Putamen (tissue), 1 donor: ENCODE measurements at places on chromosomes 12 and 14.
A peak's percentile ranks its signal among the peaks of the same experiment; 100 is the strongest.

GRCh38 chr12:64669270-64669842, 59.1 kb downstream of the RASSF3 start:
- no peak for DNase-seq

- DNase-seq = no peak
Measured at GRCh38 chr14:61479746-61480502, 158.5 kb downstream of the PRKCH start.

- DNase-seq = no peak
Measured at GRCh38 chr14:91873471-91874415, 6.4 kb upstream of the TC2N start.

- no peak for DNase-seq
Measured at GRCh38 chr12:104662908-104663307, 206.2 kb downstream of the CHST11 start.

GRCh38 chr14:99382071-99382470, 98.6 kb downstream of the SETD3 start:
- DNase-seq = no peak

- peak; percentile 7 for DNase-seq
Measured at GRCh38 chr12:20370014-20370386, 1.7 kb downstream of the PDE3A start.

DNA sequence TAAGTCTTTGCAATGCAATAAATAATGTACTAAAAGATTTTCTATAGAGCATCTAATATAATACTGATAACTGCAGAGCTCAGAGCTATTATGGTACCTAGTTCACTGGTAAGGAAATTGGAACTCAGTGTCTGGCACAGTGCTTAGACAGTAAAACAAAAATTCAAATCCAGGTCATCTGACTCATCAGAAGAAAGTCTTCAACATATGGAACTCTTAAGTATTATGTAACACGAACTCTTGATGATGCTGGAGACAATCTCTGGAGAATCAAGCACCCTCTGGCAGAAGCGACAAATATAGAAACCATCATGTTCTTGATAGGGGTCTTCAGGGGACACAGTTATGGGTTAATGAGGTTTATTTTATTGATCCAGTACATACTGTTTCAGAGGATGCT, 37.3 kb upstream of the TRHDE start:
- peak; percentile 9 for DNase-seq

DNA sequence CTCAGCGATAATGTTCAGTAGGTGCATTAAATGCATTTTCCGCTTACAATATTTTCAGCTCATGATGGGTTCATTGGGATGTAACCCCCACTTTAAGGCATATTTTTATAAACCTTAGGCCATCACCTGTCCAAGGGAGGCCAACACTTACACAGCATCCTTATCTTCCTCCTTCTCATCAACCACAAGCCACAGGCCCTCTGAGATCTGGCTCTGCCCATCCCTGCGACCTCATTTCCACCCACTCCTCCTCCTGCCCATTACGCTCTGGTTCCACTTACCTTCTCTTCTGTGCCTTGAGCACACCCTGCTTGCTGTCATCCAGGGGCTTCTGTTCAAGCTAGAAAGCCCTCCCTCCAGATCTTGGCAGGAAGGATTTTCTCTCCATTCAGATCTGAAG, 93.2 kb downstream of the EGLN3 start:
- DNase-seq = no peak

DNA sequence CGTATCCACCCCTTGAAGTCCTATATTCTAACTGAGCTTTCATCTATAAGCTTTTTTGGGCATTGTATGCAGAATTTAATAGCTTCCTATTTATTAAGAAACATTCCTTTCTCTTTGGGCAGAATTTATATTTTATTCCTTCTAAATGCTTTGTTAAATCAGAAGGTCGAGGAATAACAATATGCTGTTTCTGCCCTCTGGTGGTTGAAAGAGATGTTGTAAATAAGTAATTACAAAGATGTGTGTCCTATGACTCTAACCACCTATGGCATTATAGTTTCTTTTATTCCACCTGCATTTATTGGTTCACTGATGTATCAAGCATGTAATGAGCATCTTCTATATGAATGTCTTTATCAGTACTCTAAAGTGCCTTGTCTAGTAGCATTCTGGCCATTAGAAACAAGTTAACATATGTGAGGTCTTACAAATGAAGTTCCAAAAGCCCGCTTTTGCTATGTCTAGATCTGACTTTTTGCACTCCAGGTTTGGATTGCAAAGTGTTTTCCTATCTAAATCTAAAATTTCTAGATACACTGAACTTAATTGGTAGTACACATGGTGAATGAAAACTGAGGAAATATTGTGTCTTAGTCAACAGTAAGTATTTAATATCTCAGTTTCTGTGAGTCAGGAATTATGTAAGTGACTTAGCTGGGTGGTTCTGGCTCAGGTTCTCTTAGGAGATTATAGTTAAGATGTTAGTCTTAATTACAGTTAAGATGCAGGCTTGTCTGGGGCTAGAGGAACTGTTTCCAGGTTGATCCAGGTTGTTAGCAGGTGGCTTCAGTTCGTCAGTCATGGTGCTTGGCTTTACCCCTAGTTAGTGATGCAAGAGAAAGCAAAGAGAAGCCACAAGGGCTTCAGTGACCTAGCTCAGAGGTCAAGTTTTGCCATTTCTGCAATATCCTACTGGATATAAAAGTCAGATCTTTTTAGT, 57.5 kb downstream of the PLEKHA5 start:
- DNase-seq = peak; percentile 39

DNA sequence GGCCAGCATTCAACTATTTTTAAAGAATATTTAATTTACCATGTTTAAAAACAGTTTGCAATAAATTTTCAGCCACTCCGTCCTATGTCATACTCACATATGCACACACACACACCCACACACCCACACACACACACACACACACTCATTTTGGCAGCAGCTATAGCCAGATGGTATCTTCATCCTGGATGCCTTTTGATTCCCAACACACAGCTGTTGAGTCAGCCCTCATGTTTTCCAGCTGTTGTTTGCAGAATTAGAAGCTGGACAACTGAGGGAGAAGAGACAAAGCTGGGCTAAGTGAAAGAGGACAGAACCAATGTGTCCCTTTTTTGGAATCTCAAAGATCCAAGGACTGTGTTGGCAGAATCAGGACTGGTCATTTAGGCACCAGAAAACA, 80.0 kb upstream of the EGLN3 start:
- peak; percentile 63 for DNase-seq

DNA sequence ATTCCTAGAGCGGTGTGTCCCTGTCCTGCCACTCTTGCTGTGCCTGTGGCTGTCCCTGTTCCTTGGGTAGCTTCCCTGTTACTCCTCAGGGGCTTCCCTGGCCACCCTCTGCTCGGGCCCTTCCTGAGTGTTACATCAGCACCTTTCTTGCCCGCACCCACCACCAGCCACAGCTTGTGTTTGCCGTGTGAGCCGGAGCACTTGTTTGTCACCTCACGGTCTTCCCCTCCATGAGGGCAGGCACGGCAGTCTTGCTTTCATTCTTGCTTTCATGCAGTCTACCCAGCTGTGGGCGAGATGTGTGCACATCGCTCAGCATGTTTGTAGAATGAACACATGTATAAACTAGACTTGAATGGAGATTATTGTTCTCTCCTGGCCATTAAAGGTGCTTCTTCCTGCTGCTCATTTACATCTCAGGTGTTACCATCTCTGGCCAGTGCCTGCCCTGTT, 42.0 kb downstream of the TRAF3 start:
- no peak for DNase-seq

- no peak for DNase-seq
Measured at GRCh38 chr12:26692407-26692806, 140.6 kb downstream of the ITPR2 start.

- DNase-seq = no peak
Measured at GRCh38 chr14:88660056-88660455, 97.2 kb downstream of the ZC3H14 start.

- DNase-seq = no peak
Measured at GRCh38 chr12:98403936-98404335, 111.5 kb upstream of the TMPO start.

DNA sequence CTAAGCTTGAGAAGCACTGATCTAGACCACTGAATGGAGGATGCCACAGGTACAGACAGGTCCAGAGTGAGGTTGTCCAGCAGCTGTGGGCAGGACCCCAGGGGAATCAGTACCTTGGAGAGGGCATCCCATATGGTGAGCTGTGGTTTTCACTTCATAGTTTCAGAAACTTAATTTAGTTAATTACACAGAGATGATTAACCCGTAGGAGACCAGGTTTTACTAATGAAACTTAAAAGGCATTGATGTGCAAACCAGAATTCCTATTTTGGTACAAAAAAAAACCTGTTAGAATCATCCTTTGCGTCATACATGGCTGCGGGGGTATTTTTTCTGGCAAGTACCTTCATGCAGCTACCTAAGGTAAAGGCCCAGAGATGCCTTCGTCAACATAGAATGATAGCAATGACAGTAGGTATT, 159.3 kb downstream of the DACT1 start:
- no peak for DNase-seq

- DNase-seq = no peak
Measured at GRCh38 chr12:112964915-112965314, 13.4 kb upstream of the OAS2 start.

DNA sequence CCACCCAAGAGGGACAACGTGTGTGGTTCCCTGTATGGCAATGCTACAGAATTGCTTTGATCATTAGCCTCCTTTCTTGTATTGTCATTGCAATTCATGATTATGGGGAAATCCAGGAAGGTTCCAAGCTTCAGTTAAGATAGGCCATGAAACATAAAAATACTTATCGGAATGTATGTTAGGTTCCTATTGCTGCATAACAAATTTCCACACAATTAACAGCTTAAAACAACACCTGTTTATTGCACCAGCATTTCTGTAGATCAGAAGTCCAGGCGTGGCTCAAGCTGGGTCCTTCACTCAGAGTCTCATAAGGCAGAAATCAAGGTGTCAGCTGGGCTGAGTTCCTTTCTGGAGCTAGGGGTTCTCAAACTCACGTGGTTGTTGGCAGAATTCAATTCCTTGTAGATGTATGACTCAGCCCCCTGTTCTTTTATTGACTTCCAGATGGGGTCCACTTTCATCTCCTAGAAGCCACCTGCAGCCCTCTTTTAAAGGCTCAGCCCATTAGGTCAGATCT, 365.6 kb upstream of the TMPO start:
- no peak for DNase-seq

GRCh38 chr12:11676052-11676451, 26.6 kb downstream of the ETV6 start:
- DNase-seq = peak; percentile 31

DNA sequence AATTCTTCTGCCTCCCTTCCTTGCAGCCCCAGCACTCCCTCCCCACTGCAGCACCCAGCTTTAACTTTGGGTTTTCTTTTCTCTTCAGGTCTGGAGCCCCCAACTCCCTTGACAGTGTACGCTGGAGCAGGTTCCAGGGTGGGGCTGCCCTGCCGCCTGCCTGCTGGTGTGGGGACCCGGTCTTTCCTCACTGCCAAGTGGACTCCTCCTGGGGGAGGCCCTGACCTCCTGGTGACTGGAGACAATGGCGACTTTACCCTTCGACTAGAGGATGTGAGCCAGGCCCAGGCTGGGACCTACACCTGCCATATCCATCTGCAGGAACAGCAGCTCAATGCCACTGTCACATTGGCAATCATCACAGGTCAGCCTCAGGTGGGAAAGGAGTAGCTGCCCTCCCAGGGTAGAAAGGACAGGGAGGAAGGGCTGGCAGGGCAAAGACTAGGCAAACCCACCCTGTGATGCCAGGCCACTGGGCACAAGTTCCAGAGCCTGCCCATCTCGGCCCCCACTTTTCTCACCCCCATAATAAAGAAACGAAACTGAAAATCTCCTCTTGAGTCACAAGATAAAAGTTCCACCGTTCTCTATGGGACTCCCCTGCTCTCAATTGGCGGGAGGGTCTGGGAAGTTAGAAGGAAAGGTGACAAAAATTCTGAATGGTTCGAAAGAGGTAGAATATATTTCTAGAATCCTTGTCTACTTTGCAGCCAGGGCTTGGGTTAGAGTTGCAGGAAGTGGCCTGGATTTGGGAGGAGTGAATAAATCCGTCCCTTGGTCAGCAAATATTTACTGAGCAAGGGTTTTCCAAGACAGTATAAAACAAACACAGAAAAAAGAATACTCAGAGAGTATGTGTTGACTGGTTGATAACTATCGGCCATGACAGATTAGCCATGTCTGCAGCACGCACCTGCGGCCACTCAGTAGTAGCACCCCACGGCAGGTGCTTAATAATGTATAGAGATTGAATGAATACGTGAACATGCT, 3.2 kb downstream of the LAG3 start:
- DNase-seq = no peak

DNA sequence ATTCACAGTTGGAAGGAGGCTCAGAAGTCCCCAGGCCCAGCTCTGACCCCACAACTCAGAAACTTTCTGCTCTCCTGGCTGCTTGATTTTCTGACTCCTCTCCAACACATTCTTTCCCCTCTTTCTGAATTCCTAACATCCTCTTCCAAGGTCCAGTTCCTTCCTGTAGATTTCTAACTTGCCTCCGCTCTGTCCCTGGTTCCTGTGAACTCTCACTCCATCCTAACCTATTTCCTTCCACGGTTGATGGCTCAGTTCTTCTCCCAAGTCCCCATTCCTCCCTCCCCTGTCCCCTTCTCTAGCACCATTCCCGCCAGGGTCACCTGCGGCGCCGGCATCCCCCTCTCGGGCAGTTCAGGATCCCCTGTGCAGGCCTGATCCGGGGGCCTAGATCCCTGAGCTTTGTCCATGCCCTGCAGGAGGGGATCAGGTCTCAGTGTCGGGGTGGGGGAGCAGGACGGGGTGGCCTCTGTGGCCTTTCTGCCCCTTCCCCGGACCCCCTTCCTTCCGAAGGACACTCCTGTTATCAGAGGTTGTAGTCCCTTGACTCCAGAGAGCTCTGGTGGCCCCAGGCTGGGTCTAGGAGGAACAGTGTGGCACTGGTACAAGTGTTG, 6.0 kb upstream of the SLC22A17 start:
- DNase-seq = no peak

DNA sequence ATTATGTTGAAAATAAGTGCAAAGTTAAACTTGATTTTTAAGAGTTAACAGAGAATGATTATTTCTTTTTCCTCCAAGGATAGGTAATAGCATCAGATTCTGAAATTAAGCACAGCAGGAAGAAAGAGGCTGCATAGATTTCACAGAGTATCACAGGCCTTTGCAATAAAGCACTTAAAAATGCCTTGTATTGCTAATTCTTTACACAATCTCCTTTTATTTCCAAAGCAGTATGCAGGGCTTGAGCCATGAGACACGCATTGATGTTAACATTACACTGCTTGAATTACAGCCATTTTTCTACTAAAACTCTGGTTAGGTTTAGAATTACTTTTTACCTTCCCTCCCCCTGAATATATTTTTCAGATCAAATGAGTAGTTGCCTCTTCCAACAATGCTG, 398.3 kb downstream of the BCAT1 start:
- DNase-seq = no peak

- DNase-seq = no peak
Measured at GRCh38 chr14:96231056-96231455, 25.0 kb upstream of the BDKRB1 start.

- DNase-seq = no peak
Measured at GRCh38 chr12:16435875-16436554, 88.6 kb downstream of the MGST1 start.
